ENCODE measurements at places on chromosomes 1 and 21.
A peak's percentile ranks its signal among the peaks of the same experiment; 100 is the strongest.

- DNase-seq: no peak
Measured at GRCh38 chr1:172184506-172185191, 235.8 kb upstream of the C1orf105 start.

DNA sequence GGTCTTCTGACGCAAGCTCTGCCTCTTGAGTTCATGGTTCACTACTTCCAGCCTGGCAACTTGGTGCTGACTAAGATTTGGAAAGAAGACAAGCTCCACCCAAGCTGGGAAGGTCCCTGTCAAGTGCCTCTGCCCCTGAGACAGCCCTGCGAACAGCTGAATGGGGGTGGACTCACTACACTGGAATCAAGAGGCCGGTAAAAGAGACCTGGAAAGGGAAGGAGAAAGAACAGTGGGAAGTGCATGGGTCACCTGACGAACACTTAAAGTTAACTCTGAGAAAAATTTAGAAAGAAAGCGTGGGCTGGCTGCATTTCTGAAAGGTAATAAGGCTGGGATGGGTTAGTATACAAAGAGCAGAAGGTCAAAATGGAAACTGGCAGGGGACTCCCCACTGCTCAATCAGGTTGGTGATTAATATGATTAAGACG is 26.1 kb upstream of the ZNF496 start:
- DNase-seq: no peak

- no peak for DNase-seq
Measured at GRCh38 chr1:11722538-11722937, 13.4 kb upstream of the AGTRAP start.

GRCh38 chr1:11501491-11501897 is 22.5 kb downstream of the DISP3 start:
- DNase-seq: no peak

DNA sequence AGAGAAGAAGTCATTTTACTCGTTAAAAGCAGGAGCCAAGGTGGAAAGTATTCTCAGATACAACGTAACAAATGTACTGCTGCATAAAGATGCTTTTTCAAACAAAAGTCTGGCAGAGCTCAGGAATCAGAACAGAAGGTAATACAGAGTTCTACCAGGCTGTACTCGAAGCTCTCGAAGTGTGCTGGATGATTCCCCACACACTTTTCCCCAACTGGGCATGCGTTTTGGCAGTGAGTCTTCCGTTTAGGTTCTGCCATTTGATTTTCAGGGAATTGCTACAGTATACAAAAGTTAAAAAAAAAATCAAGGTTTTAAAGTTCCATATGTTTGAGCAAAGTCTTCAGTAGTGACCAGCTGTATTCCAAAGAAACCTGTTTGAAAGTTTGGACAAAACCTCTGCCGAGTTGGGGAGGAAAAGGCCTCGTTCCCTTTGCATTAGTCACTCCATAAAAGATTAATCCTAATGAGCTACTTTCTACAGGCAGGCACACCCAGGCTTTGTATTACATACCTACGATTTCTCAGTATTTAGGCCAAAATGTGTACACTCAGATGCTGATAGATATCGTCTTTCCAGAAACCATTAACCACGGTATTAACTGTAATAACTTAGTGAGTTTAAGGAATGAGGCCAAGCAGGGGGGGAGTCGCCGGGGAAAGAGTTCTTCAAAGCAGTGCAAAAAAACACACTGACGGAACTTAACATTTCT is 477.1 kb downstream of the LMO4 start:
- no peak for DNase-seq

DNA sequence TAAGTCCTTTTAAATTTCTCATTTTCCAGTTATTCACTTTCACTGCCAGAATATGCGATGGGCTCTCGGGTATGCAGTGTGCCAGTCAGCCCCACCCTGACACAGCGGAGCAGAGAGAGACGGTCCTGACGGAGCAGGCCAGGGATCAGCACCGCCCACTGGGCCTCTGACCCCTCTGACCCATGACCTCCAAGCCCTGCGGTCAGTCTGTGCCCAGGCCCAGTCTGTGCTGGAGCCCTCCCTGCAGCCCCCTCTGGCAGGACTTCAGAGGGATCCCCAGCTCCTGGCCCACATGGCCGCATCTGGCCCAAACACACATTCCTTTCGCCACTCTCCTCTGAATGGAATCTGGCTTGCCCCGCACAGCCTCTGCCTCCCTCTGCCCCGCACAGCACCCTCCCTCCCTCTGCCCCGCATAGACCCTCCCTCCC is 43.4 kb upstream of the COL6A2 start:
- no peak for DNase-seq

- DNase-seq: no peak
Measured at GRCh38 chr1:90526954-90527353, 190.1 kb downstream of the BARHL2 start.

DNA sequence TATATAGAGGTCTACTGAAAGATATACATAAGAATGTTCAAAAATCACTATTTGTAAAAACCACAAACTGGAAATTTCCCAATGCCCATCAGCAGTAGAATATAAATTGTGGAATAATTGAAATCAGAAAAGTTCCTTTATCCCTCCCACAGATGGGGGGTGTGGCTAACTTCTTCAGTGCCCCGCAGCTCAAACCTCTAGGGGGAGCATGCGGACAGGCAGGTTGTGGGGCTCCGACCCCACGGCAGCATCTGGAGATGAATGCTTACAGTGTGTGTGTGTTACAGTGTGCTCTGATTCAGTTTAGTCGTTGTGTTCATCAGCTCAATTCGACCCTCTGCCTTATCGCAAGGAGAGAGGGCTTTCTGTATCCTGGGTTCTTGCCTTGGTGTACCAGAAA is 262.1 kb upstream of the LRRC7 start:
- no peak for DNase-seq

DNA sequence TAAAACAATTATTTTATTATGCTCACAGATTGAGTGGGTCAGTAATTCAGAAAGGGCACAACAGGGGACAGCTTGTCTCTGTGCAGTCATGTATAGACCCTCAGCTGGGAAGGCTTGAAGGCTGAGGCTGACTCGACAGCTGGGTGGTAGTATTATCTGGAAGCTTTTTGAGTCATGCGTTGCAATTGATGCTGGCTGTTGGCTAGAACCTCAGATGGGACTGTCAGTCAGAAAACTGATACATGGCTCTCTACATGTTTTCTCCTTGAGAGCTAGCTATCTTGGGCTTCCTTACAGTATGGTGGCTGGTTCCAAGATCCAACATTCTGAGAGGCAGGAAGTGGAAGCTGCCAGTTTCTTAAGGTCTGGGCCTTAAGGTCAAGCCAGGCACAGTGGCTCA is 61.5 kb upstream of the SELENON start:
- no peak for DNase-seq

DNA sequence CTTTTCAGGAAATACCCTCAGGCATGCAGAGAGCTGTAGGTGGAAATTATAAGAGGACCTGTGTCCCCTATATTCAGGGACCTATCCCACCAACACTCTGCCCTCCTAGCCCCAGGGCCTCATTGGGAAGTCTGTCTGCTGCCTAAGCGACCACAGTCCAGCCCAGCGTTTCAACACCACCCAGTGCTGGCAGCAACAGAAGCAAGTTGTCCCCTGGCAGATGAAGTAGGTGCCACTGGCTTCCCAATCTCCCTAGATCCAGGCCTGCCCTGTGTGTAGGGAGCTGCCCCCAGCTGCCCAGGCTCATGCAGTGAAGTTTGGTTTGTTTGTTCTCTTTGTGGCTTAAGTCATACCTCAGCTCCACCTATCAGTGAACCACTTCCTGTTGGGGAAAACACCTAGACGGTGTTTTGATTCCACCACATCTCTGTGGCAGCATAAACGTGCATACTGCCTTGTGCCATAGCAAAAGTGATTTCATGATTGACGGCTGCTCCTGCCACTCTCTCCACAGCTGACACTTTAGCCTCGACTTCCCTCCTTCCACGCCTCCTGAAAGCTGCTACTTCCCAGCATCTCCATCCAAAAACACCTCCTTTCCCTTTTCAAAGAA is 8.1 kb upstream of the LEFTY1 start:
- DNase-seq: no peak

GRCh38 chr1:157162345-157162744 is 24.1 kb upstream of the ETV3 start:
- no peak for DNase-seq

GRCh38 chr1:36796106-36796590 is 238.2 kb downstream of the GRIK3 start:
- no peak for DNase-seq

GRCh38 chr1:151773702-151774101 is 10.4 kb upstream of the MRPL9 start:
- no peak for DNase-seq

- DNase-seq: no peak
Measured at GRCh38 chr1:109923131-109923945, 12.7 kb downstream of the CSF1 start.

GRCh38 chr1:193538680-193539079 is 352.3 kb upstream of the B3GALT2 start:
- DNase-seq: no peak

DNA sequence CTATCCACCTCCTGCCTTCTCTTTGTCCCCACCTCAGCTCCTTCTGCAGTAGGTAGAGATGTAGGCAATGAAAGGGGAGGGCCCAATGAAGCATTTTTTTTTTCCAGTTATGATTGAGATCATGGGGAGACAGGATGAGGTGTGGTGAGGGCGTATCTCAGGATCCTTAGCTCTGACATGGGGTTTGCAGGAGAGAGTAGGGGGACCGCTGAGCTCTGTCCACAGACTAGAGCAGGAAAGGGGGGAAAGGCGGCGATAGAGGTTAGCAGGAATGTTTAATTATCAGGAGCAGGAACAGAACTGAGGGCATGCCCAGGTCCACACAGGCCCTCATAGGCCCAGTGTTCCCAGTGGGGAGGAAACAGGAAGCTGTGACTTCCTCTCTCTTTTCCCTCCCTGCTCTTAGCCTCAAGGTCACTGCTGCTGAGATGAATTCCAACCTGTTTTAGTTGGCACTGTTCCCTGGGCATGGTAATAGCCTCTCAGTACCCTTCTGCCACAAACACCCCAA is 901 bp upstream of the RXFP4 start:
- DNase-seq: peak; percentile 61

DNA sequence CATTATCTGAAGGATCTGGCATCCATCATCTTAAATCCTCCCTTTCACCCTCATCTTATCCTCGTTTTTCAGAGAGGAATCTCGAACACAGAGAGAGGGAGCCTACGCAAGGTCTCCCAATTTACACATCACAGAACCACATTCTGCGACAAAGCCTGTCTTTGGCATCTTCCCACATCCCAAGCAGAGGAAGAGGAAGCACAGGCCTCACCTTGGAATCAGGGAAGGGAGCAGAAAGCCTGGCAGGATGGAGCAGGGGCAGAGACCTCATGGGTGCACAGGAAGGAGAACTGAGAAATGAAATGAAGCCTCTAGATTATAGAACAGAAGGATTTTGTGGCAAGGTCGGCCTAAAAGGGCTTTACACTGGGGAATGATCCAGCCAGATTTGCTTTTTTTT is 5.8 kb downstream of the ABCB10 start:
- no peak for DNase-seq

- DNase-seq: no peak
Measured at GRCh38 chr1:41442697-41443251, 41.7 kb downstream of the EDN2 start.

- no peak for DNase-seq
Measured at GRCh38 chr1:204848579-204848978, 22.1 kb upstream of the NFASC start.

- no peak for DNase-seq
Measured at GRCh38 chr1:50109647-50110075, 941 bp downstream of the ELAVL4 start.

DNA sequence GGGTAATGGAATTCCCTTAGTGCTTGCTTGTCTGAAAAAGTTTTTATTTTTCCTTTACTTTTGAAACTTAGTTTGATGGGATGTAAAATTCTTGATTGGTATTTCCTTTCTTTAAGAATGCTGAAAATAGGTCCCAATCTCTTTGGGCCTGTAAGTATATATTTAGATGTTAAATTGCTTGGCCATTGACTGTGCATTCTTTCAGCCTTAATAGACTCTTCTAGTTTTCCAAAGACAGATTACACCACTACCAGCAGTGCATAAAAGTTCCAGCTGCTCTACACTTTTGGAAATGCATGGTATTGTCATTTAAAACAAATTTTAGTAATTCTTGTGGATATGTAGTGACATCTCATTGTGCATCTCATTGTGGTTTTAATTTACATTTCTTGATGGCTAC is 464.8 kb upstream of the USP24 start:
- no peak for DNase-seq

GRCh38 chr1:7898962-7899361 is 41.7 kb downstream of the TNFRSF9 start:
- DNase-seq: peak; percentile 27

GRCh38 chr1:98045211-98045766 is 124.5 kb upstream of the DPYD start:
- no peak for DNase-seq

DNA sequence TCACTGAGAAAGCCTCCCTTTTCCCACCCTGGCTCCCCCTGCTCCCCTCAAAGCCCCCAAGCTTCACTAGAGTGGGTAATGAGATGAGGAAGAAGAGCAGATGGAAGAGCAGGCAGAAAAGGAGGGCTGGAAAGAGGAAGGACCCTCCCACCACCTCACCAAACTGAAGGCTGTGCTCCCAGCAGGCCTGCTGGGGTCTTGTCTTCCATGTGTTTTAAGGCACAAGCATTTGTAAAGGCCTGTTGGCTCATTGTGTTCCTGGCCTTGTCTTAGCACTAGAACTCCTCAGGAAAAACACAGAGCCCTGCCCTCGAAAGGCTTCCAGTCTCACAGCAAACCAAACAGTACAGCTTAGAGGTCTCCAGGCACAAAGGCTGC is 51.5 kb downstream of the TOMM20 start:
- no peak for DNase-seq

DNA sequence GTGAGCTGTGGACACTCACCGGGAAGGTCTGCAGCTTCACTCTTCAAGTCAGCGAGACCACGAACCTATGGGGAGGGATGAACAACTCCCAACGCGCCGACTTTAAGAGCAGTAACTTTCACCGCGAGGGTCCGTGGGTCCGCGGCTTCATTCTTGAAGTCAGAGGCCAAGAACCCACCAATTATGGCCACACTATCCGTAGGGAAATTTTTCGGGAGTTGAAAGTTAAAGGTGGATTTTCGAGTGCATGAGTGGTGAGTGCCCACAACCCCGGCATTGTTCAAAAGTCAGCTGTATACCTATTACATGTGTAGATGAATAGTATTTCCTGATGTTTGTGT is 19.7 kb downstream of the EXOC8 start:
- no peak for DNase-seq

DNA sequence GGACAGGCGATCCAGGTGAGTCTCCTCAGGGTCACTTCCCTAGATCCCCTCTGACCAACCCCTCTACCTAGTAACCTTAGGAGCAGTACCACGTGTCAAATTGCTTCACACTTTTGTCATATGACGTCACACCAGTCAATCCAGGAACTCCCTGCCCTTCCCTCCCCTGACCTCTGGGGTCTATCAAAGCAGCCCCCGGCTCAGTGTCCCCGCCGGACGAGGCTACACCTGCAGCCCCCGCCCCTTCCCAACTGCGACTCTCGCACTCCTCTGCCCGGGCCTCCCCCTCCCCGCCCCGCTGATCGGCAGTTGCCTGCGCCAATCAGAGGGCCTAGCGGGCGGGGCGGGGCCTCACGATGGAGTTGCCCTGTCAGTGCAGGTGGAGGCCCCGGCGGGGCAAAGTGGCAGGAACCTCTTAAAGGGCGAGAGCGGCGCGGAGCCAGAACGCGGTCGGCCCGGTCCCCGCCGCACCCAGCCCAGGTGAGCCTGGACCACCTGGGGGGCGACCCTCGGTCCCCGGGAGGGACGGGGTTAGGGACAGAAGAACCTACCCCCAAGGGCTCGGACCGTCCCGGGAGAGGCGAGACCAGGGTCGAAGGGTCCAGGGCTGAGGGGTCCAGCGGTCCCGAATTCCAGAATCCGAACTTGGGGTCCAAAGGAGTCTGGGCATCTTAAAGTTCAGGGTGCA is 27.5 kb upstream of the EPB41 start:
- DNase-seq: peak; percentile 63

GRCh38 chr1:175734642-175735041 is 8.8 kb downstream of the TNR start:
- no peak for DNase-seq

All from GF-D8 (cell line).